ENCODE measurements at places on chromosomes 3 and 15.

GRCh38 chr3:141015481-141015880, 35.7 kb upstream of the SPSB4 start:
- DNase-seq: no peak

DNA sequence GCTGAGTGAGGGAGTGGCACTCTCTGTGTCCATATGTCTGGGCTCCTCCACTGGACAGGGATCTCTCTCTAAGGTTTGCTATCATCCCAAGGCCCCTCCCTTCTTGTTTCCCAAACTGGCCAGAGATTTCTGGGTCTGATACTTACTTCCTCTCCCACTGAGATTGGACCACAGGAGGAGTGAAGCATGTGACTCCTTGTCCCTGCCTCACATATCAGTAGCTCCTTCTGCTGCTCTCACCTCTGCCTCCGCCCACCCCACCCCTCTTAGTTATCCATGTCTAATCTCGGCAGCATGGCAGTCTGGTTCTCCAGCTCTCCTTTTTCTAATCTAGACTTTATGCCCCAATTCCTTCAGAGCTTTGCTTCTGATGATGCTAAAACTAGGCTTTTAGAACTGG, 223.1 kb downstream of the RPLP1 start:
- no peak for DNase-seq

- DNase-seq: no peak
Observed at GRCh38 chr3:127070776-127071175, 87.9 kb downstream of the PLXNA1 start.

DNA sequence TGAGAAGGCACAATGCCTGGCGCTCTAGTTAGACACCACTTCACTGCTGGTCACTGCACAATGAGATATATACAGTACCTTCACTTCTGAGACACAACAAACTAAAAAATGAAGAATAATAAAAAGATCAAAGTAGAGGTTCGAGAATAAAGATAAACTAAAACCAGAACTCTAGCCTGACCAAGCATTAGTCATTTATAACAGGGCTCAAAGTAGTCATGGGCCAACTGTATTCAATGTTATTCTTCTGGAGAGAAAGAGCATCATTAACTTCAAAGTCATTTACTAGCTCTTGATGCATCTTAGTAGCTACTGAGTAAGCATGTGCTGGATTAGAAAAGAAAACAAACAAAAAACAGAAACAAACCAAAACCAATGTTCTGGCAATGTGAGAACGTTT, 145.2 kb downstream of the SSR3 start:
- DNase-seq: no peak

- no peak for DNase-seq
Observed at GRCh38 chr3:102230057-102230456, 204.8 kb upstream of the ZPLD1 start.

- DNase-seq: no peak
Observed at GRCh38 chr3:132117642-132118041, 82.8 kb upstream of the CPNE4 start.

DNA sequence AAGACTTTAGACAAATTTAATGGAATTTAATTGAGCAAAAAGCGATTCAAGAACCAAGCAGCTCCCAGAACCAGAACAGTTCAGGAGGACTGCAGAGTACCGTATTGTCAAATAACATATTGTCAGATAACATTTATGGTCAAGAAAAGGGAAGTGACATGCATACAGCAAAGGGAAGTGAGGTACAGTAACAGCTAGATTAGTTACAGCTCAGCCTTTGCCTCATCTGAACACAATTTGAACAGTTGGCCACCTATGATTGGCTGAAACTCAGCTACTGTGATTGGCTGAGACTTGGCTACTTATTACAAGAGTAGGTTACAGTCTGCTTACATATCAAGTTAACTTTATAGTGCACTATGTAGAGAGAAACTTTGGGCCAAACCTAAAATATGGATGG, 21.9 kb downstream of the ZFAND6 start:
- no peak for DNase-seq

GRCh38 chr3:80233576-80233975, 465.8 kb upstream of the ROBO1 start:
- no peak for DNase-seq

- no peak for DNase-seq
Observed at GRCh38 chr3:32888739-32889138, 62.7 kb upstream of the CCR4 start.

- DNase-seq: no peak
Observed at GRCh38 chr3:183264268-183264667, 11.2 kb downstream of the B3GNT5 start.

DNA sequence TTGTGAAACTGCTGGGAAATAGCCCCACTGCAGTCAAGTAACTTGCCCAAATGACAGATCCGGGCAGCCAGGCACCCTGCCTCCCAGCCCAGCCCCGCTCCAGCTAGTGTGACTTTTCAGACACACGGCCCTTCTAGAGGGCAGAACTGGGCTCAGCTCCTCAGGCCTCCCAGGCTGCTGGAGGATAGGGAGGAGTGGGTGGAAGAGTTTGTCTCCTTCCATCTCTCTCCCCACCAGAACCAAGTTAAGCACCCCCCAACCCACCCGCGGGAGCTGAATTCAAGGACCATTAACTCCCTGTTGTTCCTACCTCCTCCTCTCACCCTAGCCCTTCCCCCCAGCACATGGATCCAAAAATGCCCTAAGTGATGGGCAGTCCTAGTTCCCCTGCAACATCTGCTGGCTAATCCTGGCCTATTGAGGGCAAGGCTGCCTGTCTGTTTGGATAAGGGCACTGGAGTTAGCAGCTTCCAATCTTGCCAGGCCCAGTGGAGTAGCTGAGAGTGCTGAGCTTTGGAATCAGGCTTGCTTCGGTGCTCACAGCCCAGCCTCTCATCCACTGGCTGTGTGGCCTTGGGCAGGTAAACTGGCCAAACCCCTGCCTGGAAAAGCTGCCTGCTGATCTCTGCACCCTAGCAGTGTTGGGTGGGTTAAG, 3.1 kb downstream of the CCDC33 start:
- no peak for DNase-seq

DNA sequence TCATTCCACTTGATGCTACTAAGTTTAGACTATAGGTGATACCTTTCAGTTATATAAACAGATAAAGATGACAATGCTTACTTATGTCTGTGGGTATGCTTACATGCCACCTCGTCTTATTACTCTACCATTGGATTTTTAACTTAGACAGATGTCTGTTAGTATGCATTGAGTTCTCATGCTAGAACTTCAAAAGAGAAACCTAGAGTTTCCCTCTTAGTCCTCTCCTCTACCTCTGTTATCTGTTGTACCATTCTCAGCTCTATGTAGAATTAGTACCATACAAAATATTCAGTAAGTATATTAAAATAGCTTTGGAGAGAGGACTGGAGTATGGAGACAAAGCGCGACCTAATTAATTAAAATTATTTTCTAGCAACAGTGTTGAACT, 111.3 kb downstream of the BBX start:
- no peak for DNase-seq

- DNase-seq: no peak
Observed at GRCh38 chr15:52113235-52113634, 660 bp upstream of the BCL2L10 start.

DNA sequence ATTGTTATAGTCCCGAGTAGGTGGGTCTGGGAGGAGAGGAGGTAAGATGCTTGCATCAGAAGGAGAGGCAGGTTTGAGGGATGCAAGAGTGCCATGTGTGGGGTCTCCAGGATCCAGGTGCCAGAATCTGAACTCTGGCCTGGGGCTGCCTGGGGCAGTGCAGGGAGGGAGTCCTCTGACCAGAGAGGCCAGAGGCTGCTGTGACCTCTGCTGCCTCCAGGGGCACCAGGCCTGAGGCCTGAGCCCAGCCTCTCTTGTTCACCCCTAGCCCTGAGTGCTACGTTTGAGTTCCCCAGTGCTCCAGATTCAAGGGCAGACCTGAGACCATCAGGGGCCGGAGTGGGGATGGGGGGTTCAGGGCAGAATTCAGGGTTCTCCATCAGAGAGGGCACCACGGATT, 7.4 kb downstream of the SLC38A3 start:
- no peak for DNase-seq

- DNase-seq: no peak
Observed at GRCh38 chr3:145807990-145808389, 353.0 kb downstream of the PLOD2 start.

- DNase-seq: no peak
Observed at GRCh38 chr3:134144694-134145093, 106.0 kb downstream of the RYK start.

GRCh38 chr3:144034715-144035290, 63.2 kb downstream of the DIPK2A start:
- no peak for DNase-seq

All from stimulated activated CD4-positive, alpha-beta T cell treated with anti-CD3 and anti-CD28 coated beads, Interleukin-15, amount 100 ng/mL, for 24 hours (primary cell).